ENCODE measurements at places on chromosomes 4 and X. TPM values are rescaled to one million over a fixed set of nuclear protein-coding genes. Genes with fewer than 3 reads are reported as not detected.

Gene RBM3
- total RNA-seq, result 102 TPM

GRCh38 chrX:70044541-70045245 lies 5.0 kb downstream of the AWAT2 start:
- DNase-seq, result no peak

DNA sequence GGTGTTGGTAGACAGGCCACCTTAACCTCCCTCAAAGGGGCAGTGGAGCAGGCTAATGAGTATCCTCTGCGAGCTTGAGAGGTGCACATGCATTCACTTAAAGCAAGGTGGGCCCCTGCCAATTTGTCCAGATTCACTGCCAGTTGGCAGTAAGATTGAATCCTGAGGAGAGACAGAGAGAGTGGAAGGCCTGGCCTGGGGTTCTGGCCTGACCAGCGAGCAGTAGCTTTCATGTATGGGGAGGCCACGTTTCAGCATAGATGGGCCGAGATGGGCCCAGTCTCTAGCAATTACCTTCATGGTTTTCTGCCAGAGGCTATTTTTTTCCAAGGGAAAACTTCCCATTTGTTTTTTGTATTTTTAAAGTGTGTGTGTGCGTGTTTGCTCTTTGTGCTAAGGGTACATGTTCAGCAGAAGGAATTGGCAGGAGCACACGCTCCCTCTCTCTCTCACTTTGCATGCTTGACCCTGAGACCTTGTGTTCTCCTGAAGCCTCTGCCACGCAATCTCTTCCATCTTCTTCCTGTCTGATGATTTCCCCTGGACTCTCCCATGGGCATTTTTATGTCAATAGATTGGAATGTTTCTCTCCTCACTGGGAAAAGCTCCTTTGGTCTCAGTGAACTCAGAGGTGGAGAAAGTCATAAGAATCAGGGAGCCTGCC lies 215.8 kb upstream of the SFRP2 start:
- DNase-seq, result no peak

Gene IGSF1
- 1.1 TPM for total RNA-seq

- no peak for DNase-seq
These were observed 21.8 kb downstream of the SPRY1 start for GRCh38 chr4:123418351-123418931.

Gene CD40LG
- total RNA-seq, result not detected

Measured in transverse colon (tissue), 4 donors.